Stimulated activated CD4-positive, alpha-beta T cell treated with anti-CD3 and anti-CD28 coated beads, Interleukin-1b, Interleukin-23, amount 100 ng/mL, for 48 hours (primary cell): ENCODE measurements at places on chromosomes 4 and X.

DNA sequence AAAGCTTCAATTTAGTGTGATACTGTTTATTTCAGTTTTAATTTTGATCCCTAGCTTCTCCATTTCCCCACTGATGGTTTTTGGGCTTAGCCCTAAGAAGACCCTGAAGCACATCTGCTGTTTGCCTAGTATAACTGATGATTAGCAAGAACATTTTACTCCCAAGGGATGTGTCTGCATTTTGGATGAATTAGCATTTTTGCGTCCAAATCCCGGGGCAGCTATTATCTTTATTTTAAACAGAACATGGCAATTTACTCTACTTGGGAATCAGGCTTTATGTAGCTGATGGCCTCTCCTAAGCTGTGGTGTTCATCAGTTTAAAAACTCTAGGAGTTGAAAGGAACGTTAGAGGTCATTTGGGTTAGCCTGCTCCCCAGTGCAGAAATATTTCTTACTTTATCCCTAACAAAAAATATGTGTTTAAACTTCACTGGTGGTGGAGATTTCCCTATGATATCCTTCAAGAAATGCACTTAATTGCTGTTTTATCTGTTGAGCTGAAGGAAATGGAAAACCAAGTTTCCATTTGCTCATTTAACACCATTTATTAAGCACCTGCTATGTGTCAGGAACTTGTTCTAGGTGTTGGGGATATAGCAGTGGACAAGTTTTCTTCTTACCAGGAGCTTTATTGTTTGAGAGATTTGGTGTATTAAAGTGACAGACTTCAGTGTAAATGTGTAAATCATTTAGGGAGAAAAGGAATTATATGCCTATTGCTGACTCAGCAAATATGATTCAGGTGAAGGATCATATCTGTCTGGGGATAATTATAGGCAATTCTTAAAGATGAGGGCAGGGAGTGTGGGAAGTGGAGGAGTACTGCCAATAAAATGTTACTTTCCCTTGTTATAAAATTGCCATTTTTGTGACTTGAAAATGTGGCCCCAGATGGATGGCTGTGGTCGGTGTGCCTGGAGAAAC is 3.4 kb downstream of the SEPTIN11 start:
- DNase-seq: no peak

GRCh38 chr4:185656467-185656931 is 121.2 kb upstream of the PDLIM3 start:
- no peak for DNase-seq

- DNase-seq: no peak
These were observed 13.0 kb upstream of the XK start for GRCh38 chrX:37672563-37672962.

GRCh38 chr4:121799208-121799823 is 1.8 kb upstream of the EXOSC9 start:
- DNase-seq: no peak

- no peak for DNase-seq
These were observed 7.0 kb downstream of the TMSB4X start for GRCh38 chrX:12981880-12982279.

GRCh38 chr4:86544310-86544966 is 49.7 kb upstream of the PTPN13 start:
- DNase-seq: no peak

GRCh38 chr4:184344899-184345572 is 127.4 kb upstream of the ENPP6 start:
- DNase-seq: peak; percentile 64

DNA sequence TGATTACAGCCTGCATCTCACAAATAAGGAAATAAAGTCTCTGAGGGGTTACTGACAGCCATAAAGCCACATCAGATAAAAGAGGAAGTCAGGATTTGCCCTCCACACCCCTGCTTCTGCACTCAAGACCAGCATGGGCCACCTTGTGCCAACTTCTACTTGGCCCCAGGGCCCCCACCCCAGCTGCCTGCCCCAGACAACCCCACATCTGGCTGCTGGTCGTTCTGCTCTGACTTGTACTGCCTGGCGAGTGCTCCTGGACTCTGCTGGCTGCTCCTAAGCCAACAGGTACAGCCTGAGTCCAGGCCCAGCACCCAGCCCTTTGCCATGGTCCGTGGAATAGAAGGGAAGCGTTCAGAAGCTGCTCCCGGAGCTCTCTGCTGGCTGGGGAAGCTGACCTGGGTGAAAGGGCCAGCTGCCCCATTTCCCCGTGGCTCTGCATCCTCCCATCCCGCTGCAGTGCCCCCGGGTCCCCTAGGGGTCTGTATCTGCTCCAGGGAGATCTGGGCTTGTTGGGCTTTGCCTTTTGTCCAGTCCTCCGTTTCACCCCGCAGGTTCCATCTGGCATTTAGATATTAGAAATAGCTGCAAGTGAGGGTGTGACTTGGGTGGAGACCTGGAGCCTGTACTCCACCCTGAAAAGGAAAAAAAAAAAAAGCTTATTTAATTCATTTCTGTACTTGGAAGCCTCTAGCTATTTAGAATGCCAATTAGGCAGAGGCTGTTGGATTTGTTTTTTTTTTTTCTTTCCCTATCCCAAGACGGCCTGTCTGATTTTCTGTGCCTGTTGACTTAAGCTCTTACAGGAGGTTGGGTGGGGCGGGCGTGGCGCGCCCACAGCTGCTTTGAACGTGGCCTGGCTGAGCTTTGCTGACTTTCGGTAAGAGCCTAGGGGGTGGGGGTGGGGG is 194.7 kb downstream of the PTTG2 start:
- DNase-seq: no peak

- peak; percentile 44 for DNase-seq
These were observed at the start of gene BEX5 for GRCh38 chrX:102155806-102156179. TSS of gene BEX5 (minus strand) at chrX:102155977. CDS start at chrX:102154265, 1,712 bp downstream.

- DNase-seq: peak; percentile 74
These were observed 636 bp upstream of the AMOT start for GRCh38 chrX:112841114-112841819.

DNA sequence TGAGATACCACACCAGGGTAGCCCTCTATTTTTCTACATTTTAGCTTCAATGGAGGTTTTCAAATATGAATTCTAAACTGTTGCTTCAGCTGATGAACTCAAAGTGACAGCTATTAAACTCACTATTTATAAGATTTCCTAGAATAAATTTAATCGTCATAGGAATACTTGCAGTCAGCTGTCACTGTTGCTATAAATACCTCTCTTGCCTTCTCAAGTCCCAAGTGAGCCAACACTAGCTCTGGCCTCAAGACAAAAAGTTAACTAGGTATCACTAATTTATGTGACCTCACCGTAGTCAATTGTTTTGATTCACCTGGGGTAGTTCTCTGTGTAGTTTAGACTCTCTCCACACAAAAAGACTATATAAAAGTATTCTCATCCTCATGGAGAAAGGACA is 34.3 kb upstream of the PROM1 start:
- no peak for DNase-seq

- DNase-seq: peak; percentile 25
These were observed 15.0 kb downstream of the BRCC3 start for GRCh38 chrX:155086202-155086840.

GRCh38 chr4:173018446-173018845 is 150.2 kb upstream of the GALNT7 start:
- DNase-seq: no peak

DNA sequence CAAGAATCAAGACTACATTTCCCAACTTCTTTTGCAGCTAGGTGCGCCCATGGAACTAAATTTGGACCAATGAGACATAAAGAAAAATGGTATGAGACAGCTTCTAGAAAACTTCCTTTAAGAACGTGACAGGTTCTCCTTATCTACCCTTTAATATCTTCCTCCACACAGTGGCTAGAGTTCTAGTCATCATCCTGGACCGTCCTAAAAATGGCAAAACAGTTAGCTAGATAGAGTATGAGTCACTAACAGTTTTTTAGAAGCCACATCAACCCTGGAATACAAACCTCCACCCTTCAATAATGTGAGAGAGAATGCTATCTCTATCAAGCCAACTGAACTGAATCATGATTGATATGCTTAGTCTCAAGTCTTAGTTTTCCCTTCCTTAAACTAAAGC is 267.9 kb upstream of the SLC7A11 start:
- DNase-seq: no peak

DNA sequence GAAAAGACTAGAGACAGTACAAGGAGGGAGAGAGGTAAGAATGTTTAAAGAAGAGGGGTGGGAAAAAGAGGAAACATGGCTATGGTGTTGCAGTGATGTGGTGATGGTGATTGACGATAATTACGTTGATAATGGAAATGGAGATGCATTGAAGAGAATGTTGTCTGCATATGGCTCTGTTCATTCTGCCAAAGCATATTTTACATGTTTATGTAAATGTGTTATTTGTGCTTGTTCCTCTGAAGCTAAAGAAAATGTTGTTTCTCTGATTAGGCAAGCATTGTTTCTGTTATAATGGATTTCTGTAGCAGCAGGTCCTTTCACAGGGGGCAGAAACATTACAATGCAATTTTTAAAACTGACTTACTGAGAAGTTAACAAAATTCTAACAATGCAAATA is 958.8 kb downstream of the CCSER1 start:
- no peak for DNase-seq

GRCh38 chr4:8108991-8109390 is 49.6 kb downstream of the ABLIM2 start:
- no peak for DNase-seq
